ENCODE measurements at places on chromosomes 5 and 9. TPM values are rescaled to one million over a fixed set of nuclear protein-coding genes. Genes with fewer than 3 reads are reported as not detected.

Gene HSD17B3
- total RNA-seq, result not detected

Gene STPG3
- not detected for total RNA-seq

Gene ADCY2
- total RNA-seq, result not detected

Gene ANKH
- total RNA-seq, result 31.4 TPM

Gene OR1Q1
- total RNA-seq, result not detected

Gene ANKRD18A
- 0.21 TPM for total RNA-seq

Gene SLC45A2
- total RNA-seq, result not detected

Gene PCDHB15
- total RNA-seq, result 0.55 TPM

Gene MYORG
- 7.0 TPM for total RNA-seq

Gene IL9
- not detected for total RNA-seq

Gene SPATA31C1
- total RNA-seq, result not detected

Gene IER5L
- 12.3 TPM for total RNA-seq

Data from endothelial cell of umbilical vein (primary cell).